Left renal cortex interstitium (tissue), 4 donors: ENCODE measurements at places on chromosomes 3 and 15.

GRCh38 chr15:31269816-31270575 lies 56.6 kb upstream of the KLF13 start:
- DNase-seq: no peak

DNA sequence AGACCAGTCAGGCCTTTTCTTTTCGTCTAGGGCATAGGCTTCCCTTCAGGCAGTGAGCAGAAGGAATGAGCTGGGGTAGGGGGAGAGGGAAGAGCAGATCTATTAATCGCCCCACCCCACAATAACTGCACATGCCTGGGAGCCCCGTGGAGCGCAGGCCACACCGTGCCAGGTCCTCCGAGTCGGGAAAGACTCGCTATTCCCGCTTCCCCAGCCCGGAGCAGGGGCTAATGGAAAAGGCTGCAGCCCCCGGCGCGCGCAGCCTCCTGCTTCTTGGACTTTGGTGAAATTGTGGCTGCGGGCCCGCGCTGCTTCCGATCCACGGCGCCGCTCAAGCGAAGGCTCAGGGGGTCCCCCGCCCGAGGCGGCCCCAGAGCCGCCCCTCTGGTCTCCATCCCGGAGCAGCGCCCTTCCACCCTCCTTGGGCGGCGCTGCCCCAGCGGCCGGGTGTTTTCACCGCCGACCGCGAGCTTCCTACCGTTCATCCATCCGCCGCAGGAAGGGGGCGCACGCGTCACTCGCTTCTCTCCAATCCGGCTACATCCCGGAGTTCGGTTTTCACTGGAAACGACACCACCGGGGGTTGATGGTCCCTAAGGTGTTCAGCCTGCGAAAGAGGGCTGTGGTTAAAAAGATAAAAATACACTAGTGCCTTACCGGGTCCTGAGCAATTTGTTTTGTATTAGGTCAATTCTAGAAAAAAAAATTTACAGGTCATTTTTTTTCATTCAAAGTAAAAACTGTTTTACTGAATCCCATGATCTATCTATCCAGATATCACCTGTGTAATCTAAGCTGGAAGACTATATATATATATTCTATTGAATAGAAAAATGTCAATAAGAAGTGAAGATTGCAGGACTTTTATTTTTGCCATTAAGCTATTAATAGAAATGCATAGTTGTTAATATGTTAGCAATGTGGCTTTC lies 4.4 kb upstream of the SYNM start:
- DNase-seq: peak; percentile 64

- DNase-seq: no peak
Observed at GRCh38 chr3:46325645-46326300, 28.1 kb upstream of the CCR2 start.

DNA sequence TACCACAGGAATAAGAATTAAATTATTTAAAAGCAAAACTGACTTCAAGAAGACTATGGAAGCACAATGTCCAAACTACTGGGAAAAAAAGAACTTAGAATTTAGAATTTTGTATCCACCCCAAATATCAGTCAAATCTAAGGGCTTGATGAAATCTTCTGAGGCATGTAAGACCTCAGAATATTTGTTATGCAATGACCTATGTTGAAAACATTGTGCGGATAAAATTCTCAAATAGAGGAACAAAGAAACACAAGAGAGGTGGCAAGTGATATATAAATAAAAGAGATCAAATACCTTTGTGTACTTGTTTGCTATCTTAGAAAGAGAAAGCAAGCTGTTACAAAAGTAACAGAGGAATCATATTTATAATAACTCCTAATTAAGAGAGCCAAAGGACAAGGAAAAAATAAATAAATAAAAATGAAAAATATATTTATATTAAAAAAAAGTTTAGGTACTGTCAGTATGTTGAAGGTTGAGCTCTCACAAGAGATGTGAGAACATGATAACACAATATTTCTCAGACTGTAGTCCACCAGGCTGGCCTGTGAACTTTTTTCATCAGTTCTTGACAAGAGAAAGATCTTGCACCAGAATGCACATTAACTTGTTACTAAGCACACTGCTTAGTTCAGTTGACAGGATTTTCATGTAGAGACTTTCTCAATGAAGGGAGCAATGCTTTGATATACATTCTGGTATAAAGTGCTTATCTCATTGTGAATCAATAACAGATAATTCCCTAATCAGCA lies 50.0 kb downstream of the CPA3 start:
- DNase-seq: no peak

GRCh38 chr15:85722374-85723152 lies 72.2 kb downstream of the KLHL25 start:
- DNase-seq: no peak

DNA sequence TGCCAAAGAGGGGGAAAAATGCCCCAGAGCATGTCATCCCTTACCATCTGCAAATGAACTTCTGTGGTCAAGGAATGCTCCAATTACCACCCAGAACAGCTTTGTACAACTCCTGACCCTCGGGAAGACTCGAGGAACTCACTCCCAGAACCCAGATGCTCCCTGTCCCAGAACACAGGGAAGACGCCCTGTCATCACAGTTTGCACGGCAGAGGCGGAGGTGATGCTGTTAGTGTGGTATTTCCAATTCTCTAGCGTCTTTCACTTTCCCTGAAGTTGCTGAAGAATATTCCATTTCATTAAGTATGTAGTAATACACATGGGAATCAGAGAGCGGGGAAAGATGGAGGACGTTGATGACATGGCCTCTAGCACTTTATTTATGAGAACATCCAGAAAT lies 193.7 kb downstream of the TIGIT start:
- no peak for DNase-seq

- no peak for DNase-seq
Observed at GRCh38 chr3:10437995-10438901, 67.1 kb downstream of the ATP2B2 start.

DNA sequence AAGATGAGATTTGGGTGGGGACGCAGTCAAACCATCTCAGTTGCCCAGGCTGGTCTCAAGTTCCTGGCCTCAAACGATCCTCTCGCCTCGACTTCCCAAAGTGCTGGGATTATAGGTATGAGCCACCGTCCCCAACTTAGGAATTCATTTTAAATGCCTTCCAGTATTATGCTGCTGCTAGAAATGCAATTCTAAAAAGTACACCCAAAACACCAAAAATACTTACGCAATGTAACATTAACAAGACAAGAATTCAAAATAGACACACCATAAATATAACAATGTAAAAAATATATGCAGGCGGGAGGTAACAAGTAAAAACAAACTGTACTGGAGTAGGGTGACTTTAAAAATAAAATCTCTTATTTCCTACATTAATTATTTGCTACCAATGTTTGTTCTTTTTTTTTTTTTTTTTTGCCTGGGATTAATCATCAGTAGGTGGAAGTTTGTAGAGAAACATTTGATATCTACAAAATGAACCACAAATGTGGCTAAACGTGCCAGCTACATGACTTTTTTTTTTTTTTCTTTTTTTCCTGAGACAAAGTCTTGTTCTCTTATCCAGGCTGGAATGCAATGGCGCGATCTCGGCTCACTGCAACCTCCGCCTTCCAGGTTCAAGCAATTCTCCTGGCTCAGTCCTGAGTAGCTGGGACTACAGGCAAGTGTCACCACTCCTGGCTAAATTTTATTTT lies 56.8 kb downstream of the SETMAR start:
- DNase-seq: no peak

DNA sequence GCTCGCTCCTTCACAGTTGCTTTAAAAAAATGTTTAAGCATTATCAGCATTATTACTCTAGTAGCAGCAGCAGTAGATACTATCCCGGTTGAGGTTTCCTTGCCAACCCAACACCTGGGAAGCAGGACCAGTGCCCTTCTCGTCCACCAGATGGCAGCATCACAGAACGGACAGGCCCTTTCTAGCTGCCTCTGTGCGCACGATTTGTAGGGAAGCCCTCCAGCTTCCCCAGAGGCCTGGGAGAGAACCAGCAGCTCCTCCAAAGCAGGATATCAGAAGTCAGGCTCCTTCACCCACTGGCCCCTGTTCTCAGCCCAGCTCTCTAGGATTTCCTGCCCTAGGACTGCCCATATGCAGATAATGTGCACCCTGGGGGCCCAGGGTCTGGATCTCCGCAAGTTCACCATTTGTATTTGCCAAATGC lies 16.8 kb upstream of the ESYT3 start:
- DNase-seq: peak; percentile 55

- no peak for DNase-seq
Observed at GRCh38 chr3:10517627-10518026, 12.2 kb upstream of the ATP2B2 start.

DNA sequence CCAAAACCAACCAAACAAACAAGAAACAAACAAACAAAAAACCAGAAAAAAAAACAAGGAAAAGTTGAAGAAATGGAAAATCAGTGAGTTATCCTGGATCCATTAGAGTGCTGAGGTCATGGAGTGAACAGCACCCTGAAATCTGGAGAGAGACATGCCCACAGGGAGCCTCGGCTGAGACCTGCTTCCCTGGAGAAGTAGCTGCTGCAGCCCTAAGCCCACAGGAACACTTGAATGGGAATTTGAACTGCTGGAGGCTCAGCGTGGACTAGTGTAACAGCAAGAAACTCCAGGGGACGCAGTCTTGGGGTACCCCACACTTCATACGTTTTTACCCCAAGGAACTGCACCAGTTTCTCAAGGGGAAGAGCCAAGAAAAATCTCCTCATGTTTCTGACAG lies 144.1 kb upstream of the UBE3A start:
- no peak for DNase-seq

DNA sequence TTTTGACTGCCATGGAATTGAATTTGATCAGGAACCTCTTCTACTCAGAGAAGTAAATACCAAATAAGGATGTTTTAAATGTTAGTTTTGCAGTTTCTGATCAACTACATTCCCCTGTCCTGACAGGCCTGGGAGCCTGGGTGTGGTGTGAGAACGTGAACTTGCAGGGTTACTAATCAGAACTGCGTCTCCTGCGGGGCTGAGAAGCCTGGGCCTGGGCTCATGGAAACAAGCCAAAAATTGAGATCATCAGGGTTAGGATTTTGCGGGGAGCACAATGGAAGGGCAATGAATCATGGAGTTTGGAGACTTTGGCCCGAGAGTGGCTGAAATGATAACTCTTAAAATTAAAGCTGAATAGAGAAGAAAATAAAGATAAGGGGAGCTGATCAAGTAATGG lies 47.8 kb upstream of the C3orf70 start:
- no peak for DNase-seq

- no peak for DNase-seq
Observed at GRCh38 chr3:152087153-152087552, 181.6 kb upstream of the MBNL1 start.

DNA sequence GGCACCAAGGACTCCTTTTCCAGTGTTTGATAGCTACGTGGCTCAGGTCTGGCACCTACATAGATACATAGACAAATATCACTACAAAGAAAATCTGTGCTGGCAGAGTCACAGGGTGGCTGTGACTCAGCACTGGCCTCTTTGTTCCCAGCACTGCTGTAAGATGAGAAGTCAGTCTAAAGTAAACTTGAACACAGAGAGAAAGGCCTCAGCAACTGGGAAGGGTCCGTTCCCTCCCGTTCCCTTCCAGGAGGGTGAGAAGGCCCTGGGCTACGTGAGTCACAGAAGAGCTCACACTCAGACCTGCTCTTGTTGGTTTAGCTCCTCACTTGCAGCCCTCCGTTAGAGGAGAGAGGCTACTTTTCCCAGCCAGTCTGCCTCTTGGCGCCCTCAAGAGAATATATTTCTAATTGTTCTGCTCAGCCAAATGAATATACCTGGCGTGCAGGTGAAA lies 23.1 kb downstream of the ANXA2 start:
- no peak for DNase-seq

GRCh38 chr3:99498550-99499234 lies 139.7 kb upstream of the COL8A1 start:
- no peak for DNase-seq

DNA sequence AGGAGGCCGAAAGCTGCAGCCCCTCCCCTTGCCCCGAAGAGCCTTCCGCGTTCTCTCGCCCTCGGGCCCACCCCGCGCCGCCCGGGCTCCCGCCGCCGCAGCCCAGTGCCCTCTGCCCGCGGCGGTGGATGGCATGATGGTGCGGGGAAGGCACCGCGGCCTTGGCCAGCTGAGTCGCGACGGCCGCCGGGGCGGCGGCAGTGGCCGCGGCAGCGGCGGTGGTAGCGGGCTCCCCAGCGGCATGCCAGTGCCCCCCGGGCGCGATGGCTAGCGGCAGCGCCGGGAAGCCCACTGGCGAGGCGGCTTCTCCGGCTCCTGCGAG lies 1.2 kb downstream of the TLNRD1 start:
- no peak for DNase-seq

DNA sequence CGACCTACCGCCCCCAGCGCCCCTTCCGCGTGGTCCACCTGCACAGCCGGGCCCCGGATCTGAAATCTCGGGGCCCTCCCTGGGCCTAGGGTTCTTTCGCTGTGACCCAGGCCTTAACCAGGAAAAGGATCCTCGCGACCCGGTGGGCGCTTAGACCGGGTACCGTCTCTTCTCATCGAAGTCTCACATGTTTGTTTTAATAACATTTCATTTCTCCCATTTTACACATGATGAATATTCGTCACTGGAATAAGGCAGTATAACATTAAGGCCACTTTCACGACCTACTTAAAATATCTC lies 277 bp upstream of the DALRD3 start:
- DNase-seq: no peak

- DNase-seq: no peak
Observed at GRCh38 chr3:172334671-172335207, 113.5 kb downstream of the GHSR start.

DNA sequence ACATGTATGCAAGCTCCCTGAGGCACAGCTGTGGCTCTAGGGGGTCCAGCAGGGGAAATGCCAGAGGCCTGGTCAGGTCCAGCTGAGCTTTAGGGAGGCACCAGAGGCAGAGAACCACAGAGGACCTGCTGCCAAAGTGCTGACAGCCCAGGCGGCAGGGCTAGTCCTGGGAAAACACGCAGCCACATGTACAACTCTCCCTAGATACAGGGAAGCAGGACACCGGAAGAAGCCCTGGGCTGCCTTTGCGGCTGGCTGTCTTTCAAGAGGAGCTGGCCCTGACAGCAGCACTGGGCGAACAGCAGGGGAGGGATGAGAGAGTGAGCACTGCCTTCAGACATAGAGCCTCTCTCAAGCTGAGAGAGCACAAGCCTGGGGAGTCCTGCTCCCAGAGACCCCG lies 40.7 kb downstream of the RFT1 start:
- no peak for DNase-seq

- no peak for DNase-seq
Observed at GRCh38 chr3:72449551-72449950, 398.7 kb downstream of the SHQ1 start.

DNA sequence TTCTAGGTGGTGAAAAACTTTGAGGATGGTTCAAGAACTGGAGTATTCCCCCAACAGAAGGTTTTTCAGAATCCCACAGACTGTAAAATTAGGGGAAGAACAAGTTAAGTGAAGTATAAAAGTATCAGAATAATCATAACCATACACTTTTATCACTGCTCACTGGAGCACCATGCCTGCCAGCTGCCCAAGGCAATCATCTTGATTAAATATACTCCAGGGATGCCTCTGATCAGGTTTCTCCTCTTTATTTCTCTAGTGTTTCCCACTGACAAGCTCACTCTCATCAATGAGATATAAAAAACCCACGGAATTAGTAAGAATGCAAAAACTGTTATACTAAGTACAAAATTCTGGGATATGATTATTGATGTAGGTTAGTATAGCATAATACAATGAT lies 108.0 kb downstream of the STAG1 start:
- no peak for DNase-seq

GRCh38 chr3:94417963-94418455 lies 355.1 kb downstream of the NSUN3 start:
- no peak for DNase-seq

GRCh38 chr15:94403331-94403730 lies 172.0 kb downstream of the MCTP2 start:
- no peak for DNase-seq

GRCh38 chr3:1139071-1139470 lies 46.2 kb downstream of the CNTN6 start:
- DNase-seq: no peak
